ENCODE measurements at places on chromosomes 4 and X.

GRCh38 chrX:82695066-82695465 lies 813.0 kb upstream of the POU3F4 start:
- no peak for DNase-seq

GRCh38 chr4:108107729-108108382 lies 60.9 kb downstream of the LEF1 start:
- no peak for DNase-seq

DNA sequence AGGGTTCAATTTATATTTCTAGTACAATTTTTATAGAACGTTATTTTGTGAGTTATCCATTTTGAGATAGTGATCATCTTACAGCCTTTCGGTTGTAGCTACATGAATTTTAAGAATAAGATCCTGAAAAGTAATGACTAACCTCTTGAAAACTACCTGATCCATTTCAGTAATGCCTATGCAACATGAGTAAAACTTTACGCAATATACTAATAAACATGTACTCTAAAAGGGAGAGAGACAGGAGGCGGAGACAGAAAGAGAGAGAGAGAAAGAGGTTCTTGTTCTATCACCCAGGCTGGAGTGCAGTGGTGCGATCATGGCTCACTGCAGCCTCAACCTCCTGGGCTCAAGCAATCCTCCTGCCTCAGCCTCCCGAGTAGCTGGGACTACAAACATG lies 816.1 kb downstream of the CCSER1 start:
- no peak for DNase-seq

DNA sequence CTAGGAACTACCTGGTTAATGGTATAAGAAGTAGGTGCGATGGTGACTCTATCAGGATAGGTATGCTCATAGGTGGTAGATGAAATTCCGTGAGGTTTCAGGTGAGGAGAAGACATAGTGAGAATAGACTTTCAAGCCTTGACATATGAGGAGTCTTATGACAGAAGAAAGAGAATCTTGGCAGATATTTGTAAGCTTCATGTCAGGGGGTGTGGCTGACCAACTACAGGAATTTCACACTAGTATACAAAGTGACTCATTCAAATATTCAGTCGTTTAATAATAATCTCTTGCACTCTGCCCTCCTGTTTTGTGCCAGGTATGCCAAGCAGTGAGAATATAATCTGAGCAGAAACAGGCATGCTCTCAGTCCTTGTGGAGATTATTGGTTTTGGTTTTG lies 22.8 kb downstream of the PACRGL start:
- DNase-seq, result no peak

- DNase-seq, result no peak
Observed at GRCh38 chr4:1582227-1582626, 101.9 kb downstream of the FAM53A start.

DNA sequence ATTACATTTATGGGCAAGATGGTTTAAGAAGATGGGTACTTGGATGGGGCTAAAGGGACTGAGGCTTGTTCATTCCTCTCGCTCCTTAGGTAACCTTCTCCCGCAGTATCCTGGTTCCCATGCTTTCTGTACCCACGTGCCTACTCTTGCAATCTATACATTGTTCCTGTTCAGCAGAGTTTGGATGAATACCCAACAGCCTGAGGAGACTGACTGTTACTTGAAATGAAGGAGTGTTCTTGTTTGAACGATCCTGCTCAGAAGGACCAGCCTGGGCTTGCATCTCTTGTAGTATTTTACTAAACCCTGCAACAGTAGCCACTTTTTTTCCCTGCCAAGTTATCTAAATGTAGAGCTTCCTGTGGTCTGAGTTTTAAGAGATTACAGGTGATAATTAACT lies 33.7 kb upstream of the ADH6 start:
- DNase-seq, result no peak

DNA sequence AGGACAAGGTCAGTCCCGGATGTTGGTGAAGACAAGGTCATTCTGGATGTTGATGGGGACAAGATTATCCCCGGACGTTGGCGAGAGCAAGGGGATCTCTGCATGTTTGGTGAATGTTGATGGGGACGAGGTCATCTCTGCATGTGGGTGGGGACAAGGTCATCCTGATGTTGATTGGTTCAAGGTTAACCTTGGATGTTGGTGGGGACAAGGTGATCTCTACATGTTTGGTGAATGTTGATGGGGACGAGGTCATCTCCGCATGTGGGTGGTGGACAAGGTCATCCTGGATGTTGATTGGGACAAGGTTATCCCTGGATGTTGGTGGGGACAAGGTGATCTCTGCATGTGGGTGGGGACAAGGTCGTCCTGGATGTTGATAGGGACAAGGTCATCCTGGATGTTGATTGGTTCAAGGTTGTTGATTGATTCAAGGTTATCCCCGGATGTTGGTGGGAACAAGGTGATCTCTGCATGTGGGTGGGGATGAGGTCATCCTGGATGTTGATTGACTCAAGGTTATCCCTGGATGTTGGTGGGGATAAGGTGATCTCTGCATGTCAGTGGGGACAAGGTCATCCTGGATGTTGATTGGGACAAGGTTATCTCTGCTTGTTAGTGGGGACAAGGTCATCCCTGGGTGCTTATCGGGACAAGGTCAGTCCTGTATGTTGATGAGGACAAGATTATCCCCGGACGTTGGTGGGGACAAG lies 28.8 kb upstream of the PLCXD1 start:
- no peak for DNase-seq

DNA sequence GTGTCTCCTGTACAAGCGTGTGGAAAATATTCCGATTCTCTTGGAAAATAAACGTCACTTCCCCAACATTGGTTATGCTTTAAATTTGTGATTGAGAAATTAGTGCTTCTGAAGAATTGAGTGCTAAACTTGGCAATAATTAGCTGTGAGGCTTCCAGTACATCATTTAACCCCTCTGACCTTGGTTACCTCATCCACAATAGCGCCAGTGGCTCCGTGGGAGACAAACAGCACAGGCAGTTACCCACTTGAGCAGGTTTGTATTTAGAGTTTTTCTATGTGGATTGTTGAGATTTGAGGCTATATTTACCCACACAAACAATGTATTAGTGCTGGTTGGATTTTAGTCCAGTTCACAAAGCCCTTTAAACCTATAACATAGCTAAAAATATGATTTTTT lies 476.5 kb downstream of the NKX6-1 start:
- no peak for DNase-seq

DNA sequence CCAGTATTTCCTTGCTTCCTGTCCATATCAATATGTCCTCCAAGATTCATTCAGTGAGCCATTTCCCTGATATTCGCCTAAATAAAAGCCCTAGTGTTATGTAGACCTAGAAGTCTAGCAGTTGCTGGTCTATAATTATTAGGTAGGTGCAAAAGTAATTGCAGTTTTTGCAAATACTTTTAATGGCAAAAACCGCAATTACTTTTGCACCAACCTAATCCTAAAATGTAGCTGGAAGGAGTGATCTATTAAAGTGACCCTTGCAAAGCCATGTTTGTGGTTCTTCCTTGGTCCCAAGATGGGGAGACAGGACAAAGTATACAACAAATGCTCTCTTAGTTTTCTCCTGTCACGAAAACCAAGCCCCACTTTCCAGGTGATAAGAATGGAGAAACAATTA lies 193.0 kb downstream of the IDS start:
- no peak for DNase-seq

GRCh38 chrX:120213438-120214265 lies 37.0 kb upstream of the ZBTB33 start:
- DNase-seq, result peak; percentile 66

- DNase-seq, result peak; percentile 53
Observed at GRCh38 chr4:56505269-56506130, at the start of gene ARL9. ARL9 (plus strand) TSS chr4:56505791; CDS start chr4:56505863, 72 bp downstream.

DNA sequence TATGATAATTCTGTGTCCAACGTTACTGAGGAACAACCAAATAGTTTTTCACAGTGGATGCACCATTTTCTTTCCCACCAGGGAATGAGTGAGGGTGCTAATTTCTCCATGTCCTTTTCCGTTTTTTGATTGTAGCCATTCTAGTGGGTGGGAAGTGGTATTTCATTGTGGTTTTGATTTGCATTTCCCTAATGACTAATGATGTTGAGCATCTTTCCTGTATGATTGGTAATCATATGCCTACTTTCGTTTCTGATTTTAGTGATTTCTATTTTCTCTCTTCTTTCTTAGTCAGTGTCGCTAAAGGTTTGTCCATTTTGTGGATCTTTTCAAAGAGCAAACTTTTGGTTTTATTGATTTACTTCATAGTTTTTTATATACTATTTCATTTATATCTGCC lies 32.1 kb upstream of the TEX13D start:
- no peak for DNase-seq

GRCh38 chr4:158998624-158999023 lies 104.3 kb upstream of the RAPGEF2 start:
- DNase-seq, result no peak

- peak; percentile 14 for DNase-seq
Observed at GRCh38 chr4:174828845-174829701, at the start of gene GLRA3. GLRA3 (minus strand) TSS chr4:174829247; CDS start chr4:174828811, 436 bp downstream.

- no peak for DNase-seq
Observed at GRCh38 chr4:87502580-87503238, 26.5 kb downstream of the SPARCL1 start.

GRCh38 chrX:103215425-103215991 lies 600 bp downstream of the BEX4 start:
- DNase-seq, result no peak

GRCh38 chr4:94342694-94343093 lies at the start of gene HPGDS:
HPGDS (minus strand) TSS chr4:94342836; CDS start chr4:94334629, 8,207 bp downstream.
- no peak for DNase-seq

DNA sequence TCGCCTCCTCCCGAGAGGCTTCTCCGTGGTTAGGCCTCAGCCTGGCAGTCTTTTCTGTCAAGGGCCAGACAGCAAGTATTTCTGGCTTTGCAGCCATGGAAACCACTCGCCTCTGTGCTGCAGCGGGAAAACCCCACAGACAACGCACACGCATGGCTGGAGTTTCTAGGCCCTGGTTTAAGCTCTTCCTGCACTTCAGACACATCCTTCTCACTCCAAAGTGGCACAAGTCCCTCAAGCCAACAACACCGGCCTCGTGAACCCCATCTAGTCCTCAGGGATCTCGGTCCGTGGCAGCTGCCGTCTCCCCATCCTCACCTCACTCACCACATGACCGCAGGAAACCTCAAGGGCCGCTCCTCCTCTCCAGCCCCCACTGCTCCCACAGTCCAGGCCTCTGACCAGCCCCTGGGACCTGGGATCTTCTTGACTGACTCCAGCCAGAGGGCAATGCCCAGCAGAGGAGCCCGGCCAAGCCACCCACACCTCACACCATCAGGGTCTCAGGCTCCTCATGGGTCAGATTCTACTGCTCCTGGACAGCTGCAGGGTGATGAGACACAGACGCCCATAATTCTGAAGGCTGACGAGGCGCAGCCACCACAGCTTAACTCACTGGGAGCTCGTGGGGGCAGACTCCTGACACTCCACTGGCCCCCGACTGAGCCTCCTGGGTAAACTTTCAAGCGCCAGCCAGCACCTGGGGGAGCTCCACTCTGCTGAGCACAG lies 21.7 kb downstream of the LETM1 start:
- peak; percentile 92 for DNase-seq

DNA sequence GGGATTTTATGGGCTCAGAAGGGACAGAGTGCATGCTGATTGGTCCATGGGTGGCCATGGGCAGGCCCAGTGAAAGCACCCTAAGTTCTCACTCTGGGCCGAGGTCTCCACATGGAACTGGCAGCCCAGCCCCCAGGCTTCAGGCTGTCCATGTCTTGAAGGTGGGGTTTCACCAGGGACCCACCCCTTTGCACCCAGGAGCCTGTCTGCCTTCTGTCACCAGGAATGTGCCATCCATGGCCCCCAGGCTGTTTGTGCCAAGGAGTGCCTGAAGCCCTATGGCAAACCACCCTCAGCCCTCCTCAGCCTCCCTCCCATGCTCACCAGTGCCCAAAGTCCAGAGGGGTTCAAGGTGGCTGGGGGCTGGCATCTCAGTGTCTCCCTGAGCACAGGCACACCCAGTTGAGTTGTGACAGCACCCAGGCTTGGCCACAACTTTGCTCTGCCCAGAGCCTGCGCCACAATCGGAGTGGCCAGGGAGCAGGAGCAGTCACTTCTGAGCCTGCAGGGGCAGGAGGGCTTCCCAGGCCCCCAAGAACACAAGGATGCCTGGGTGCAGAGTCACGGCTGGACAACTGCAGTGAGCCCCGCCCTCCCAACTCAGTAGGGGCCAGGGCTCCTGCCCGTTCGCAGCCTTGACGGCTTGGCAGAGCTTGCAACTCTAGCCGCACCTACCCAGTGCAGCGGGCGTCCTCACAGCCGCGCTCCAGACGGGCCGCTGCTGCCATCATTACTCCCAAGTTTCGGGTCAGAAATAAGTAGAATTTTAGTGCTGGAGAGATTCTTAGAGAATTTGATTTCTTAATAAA lies 185.3 kb upstream of the NUDT6 start:
- no peak for DNase-seq

- DNase-seq, result no peak
Observed at GRCh38 chrX:129706400-129707072, 32.2 kb upstream of the XPNPEP2 start.

DNA sequence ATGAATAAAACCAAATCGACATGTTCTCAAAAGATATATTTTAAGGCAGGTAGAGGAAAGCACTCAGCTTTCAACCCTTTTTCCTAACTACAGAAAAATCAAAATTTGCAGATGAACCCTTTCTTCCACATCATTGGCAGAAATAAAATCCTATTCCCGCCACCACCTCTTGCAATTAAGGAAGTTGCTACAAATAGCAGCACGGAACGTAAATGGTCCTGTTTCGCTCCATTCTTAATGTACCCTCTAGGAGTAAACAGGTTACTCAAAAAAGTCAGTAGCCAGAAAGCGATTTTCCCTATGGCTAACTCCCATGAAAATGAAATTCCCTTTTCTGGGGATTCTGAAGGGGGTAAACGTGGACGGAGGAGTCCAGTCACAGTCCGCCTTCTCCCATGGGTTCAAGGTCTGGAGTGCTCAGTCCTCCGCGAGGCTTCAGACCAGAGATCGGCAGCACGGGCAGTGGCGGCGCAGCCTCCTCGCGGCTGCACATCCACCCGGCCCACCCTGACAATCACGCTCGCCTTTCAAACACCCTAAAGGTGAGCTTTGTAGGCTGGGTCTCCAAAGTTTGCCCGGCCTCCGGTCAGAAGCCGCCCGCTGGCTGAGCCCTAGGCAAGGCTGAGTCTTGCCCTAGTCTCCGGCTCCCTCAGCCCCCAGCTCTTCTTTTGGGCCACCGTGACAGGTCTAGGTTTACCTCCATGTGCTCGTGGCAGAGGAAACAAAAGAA lies 1.8 kb downstream of the ATP11C start:
- peak; percentile 19 for DNase-seq

DNA sequence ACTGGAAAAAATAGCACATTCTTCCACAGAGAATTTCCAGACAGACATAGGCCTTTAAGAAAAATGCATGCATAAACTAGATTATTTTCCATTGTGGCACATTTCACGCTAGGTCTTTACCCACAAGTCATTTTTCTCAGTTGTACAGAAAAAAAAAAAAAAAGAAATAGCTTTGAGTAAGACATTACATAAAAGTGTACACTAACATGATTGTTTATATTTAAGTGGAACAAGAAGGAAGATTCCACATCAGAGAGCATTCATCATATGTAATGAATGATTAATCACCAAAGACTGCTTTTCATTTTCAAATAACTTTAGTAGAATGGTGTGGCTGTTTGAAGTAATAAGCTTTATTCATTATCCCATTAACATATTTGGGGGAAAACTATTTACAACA lies 1270.2 kb upstream of the AGA start:
- DNase-seq, result no peak

GRCh38 chr4:185589067-185589836 lies 53.9 kb upstream of the PDLIM3 start:
- DNase-seq, result no peak

Measured in GM13977 (cell line).